ENCODE measurements at places on chromosomes 7 and 10.

GRCh38 chr10:88873757-88874156 is 6.3 kb upstream of the STAMBPL1 start:
- no peak for DNase-seq

GRCh38 chr7:140674356-140674800 is 1.6 kb downstream of the ADCK2 start:
- DNase-seq: peak; percentile 49

- no peak for DNase-seq
These were observed 31.2 kb downstream of the SMNDC1 start for GRCh38 chr10:110273474-110273873.

- DNase-seq: no peak
These were observed 20.6 kb downstream of the EDRF1 start for GRCh38 chr10:125739994-125740679.

GRCh38 chr10:17904564-17904963 is 47.2 kb upstream of the SLC39A12 start:
- no peak for DNase-seq

GRCh38 chr7:84337429-84337828 is 142.8 kb upstream of the SEMA3A start:
- DNase-seq: no peak

DNA sequence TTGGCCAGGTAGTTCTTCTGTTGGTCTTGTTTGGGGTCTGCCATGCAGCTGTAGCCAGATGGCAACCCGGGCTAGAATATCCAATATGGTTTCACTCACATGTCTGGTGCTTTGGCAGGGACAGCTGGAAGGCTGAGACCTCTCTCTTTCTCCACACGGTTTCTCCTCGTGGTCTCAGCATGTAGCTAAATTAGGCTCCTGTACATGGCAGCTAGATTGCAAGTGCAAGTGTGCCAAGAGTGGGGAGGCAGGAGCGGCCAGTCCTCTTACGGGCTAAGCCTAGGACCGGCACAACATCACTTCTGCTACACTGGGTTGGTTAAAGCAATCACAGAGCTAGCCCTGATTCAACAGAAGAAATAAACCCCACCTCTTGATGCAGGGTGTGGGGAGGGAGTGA is 9.3 kb upstream of the PDE1C start:
- DNase-seq: no peak

- DNase-seq: no peak
These were observed 19.2 kb upstream of the ZPBP start for GRCh38 chr7:50112250-50112649.

- DNase-seq: no peak
These were observed 13.9 kb upstream of the CUZD1 start for GRCh38 chr10:122859527-122859926.

DNA sequence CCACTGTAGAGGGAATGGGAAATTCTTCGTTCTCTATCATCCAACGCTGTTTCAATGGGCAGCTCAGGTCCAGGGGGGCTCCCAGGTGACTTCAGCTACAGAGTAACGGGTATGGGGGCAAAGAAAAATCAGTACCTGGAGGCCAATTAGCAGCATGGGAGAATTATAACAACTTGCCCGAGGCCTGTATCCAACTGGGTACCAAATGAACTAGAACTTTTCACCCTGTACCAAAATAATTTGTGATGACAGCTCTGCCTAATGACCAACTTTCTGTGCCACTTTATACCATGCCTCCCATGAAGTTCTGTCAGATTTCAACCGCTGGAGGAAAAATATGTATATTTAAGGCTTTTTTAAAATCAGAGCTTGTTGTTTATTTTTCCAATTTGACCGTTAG is 467.1 kb downstream of the PARD3 start:
- DNase-seq: no peak

- no peak for DNase-seq
These were observed 8.5 kb downstream of the HNRNPA2B1 start for GRCh38 chr7:26191974-26192479.

DNA sequence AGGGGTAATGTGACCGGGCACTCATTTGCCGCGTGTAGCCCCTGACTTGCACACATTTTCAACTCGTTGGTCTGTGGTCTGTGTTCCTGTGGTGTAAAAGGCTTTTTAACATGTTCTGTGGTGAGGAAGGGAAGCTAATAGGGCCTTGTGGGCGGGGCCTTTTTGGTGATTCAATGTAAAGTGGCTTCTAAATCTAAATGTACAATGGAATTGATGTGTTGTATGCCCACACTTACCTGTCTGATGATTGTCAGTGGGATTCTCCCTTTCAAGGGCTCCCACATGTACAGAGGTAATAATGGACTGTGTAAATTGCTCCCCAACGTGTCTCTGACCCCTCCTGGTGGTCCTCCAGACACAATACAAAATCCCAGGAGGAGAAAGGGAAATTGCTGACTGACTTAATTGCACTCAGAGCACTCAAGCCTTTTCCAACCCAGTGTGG is 43.1 kb upstream of the GATAD1 start:
- no peak for DNase-seq

DNA sequence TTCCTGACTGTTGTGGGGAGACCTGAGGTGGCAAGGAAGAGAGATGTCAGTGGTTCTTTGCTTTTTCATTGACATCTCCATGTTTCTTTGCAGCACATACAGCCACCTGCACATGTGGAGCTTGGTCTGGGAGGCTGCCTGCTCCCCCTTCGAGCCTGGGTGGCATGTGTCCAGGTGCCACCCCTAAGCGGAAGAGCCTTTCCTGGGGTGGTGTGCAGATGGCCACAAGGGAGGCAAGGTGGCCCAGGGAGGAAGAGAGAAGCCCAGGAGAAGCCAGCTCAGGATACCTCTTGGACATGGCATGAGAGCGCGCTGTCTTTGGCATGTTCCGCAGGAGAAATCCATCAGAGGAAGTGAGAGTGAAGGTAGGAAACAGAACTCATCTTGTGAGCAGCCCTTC is 105.9 kb upstream of the NPTX2 start:
- DNase-seq: no peak

- DNase-seq: peak; percentile 82
These were observed 877 bp upstream of the NOD1 start for GRCh38 chr7:30479202-30480120.

DNA sequence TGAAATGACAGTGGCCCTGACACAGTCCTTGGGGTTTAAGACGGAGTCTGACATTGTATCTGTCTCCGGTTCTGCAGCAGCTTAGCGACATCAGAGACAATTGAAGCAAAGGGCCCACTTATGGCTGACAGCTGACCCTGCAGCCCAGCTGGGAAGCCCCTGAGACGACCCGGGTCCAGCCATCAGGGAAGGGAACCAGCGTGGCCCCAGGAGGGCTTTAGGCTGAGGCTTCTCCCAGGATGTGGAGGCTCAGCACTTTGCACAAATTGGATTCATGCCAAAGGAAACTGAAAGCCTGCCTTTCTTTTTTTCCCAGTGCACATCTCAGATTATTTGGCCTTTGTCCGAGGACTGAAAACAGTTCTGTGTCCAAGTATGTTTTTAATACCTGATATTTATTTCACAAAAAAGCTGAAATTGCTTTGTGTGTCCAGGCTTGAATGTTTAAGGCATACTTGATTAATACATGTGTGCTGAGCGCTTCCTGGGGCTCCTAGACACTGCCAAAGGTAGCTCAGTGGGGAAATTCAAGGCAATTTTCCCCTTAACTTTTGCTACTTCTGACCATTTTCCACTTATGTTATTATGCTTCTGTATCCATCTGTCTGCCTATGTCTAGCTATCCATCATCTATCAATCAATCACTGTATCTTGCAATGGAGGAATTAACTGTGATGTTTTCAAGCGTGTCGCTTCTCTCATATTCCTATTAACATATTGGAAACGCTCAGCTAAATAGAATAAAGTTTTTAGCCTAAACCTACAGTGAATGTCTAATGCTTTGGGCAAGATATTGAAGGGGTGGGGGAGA is 34.8 kb downstream of the KLF6 start:
- peak; percentile 72 for DNase-seq

GRCh38 chr10:78925275-78925674 is 143.5 kb upstream of the ZMIZ1 start:
- no peak for DNase-seq

GRCh38 chr7:77409005-77409738 is 7.0 kb downstream of the GSAP start:
- DNase-seq: no peak
